ENCODE measurements at places on chromosomes 7 and 10.

DNA sequence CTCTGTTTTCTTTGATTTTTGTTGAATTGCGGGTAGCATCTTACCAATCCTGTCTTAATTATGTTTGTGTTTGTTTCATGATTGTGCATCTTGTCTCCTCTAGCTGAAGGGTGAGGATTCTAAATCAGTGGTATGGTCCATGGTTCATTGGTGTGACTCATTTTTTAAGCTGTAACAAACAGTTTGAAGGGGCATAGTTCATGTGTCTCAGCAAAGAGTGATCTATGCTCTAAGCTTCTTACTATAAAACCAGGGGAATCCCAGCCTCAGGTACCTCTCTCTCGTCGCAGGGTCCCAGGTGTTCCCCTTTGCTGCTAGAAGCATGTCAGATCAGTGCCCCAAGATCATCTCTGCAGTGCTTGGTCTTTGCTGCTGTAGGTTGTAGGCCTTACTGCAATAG is 100.1 kb downstream of the OTUD1 start:
- DNase-seq: no peak

DNA sequence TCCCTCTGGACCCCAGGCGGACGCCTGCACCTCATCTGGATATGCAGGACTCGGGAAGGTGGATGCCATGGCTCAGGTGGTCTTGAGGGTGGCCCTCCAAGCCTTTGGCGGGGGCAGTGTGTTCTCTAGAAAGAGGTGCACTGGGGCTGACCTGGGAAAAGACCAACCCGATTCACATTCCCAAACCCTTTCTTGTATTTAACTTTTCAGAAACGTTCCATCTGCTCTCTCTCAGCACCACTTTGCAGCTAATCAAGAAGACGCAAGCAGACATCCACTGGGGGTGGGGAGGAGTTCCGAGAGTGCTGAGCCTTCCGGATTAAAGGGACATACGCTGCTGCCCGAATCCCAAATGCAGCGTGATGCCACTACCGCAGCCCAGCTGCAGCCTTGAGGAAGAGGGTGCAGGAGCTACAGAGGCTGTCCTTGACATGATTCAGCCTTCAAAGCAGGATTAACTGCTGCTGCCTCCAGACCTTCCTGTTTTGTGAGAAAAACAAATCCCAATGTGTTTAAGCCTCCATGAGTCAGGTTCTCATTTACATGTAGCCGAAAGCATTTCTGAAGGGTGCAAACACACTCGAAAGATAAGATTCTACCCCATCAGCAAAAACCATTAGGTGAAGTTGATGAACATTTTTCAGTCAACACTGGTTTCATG is 39.9 kb downstream of the RBM17 start:
- no peak for DNase-seq

- no peak for DNase-seq
Measured at GRCh38 chr7:100079024-100079560, 2.4 kb downstream of the ZNF3 start.

GRCh38 chr10:131845505-131846239 is 55.1 kb upstream of the PPP2R2D start:
- DNase-seq: no peak

DNA sequence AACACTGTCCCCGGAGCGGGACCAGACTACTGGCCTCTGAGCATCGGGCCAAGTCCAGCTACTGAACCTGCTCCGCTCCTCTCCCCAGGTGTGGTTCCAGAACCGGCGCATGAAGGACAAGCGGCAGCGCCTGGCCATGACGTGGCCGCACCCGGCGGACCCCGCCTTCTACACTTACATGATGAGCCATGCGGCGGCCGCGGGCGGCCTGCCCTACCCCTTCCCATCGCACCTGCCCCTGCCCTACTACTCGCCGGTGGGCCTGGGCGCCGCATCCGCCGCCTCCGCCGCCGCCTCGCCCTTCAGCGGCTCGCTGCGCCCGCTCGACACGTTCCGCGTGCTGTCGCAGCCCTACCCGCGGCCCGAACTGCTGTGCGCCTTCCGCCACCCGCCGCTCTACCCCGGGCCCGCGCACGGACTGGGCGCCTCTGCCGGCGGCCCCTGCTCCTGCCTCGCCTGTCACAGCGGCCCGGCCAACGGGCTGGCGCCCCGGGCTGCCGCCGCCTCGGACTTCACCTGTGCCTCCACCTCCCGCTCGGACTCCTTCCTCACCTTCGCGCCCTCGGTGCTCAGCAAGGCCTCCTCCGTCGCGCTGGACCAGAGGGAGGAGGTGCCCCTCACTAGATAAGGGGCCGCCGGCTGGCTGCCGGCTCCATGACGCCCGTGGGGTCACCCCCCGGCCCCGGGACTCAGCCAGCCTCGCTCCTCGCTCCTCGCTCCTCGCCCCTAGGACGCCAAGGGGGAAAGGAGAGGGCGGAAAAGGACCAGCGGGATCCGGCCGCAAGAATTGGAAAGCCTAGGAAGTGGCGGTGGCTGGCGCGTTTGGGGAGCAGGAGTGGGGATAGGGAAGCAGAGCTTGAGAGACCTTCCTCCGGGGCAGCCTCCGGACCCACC is 3.4 kb downstream of the EVX1 start:
- DNase-seq: no peak

DNA sequence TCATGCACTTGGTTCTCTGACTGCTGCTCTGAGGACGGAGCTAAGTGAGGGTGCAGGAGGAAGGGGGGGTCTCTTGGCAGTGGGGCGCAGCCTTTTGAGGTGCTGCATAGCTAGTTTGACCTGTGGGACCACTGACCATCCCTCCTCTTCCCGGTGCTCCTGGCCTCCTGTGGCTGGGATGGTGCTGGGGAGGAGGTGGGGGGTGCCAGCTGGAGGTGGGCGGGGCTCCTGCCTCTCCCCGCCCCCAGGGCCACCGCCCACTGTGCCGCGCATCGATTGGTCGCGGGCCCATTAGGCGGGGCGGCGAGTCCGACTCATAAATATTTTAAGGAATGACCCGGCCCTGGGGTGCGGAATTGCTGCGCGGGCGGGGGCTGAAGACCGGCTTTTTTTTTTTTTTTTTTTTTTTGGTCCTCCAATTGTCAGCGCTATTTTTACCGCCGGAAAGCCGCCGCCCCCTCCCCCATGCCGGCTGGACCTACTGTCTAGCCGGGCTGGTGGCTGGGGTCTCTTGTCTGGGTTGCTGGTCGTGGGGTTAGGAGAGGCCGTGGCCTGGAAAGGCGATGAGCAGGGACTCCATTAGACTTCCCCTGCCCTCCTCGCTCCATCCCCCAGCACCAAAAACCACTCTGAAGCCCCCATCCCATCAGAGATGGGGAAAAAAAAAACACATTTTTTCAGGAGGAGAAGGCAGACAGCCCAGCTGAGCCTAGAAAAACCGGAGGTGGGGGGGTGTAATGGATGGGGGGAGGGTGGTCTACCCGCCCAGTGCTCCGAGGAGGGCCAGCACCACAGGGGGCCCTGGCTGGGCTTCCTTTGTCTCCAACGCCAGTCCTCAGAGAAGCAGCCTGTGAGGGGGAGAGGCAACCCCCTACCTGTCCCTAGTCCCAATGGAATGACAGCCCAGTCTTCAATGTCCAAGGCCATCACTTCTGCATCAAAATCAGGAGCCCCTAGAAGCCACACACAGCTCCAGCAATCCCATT is 6.4 kb downstream of the SH2B2 start:
- DNase-seq: no peak

DNA sequence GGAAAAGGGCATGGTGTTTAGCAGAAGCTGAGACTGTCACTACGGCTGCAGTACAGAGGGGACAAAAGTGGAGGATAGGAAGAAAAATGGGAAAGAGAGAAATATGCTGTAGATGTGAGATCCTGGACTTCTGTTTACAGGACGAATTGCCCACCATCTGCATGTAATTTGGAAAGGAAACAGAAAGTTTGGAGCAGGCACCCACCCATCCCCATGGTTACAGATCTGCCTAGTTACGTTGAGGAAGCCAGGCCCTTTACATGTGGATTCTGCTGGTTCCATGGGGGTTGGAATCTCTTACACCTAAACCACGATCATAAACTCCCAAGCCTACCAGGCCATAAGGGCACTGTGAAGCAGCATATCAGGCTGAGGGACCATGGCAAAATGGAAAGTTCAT is 84.3 kb downstream of the WDFY4 start:
- DNase-seq: no peak

GRCh38 chr7:128738570-128739047 is 550 bp upstream of the CALU start:
- no peak for DNase-seq

GRCh38 chr7:128210590-128211570 is 30.2 kb upstream of the LEP start:
- DNase-seq: no peak

GRCh38 chr7:68063171-68063570 is 1066.5 kb downstream of the TYW1 start:
- no peak for DNase-seq

GRCh38 chr7:159056737-159057136 is 87.9 kb downstream of the VIPR2 start:
- DNase-seq: no peak

DNA sequence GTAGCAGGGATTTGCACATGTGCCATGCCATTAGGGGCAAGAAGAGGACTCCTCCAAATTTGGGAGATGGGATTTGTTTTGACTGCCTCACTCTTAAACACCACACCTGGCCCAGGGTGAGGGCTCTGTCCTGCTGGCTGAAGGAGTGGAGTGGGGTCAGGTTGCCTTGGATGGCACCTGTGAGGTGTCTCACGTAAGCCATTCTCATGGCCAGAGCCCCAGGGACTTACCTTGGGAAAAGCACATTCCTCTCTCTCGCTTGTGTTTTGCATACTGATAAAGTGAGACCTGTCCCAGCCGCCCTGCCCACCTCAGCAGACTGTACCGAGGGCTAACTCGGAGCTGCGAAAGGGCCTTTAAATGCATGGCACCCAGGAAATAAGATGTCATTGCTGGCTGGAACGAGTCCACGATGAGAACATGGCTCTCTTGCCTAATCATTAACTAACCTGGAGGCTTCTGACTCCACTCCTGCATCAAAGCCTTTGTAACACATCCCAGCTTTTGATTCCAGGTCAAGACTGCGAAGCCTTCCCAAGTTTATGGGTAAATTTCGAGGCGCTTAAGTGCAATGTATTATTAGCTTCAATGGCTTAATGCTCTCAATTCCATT is 184.0 kb upstream of the RNF32 start:
- no peak for DNase-seq

- DNase-seq: no peak
Measured at GRCh38 chr10:15791816-15792524, 68.3 kb downstream of the MINDY3 start.

DNA sequence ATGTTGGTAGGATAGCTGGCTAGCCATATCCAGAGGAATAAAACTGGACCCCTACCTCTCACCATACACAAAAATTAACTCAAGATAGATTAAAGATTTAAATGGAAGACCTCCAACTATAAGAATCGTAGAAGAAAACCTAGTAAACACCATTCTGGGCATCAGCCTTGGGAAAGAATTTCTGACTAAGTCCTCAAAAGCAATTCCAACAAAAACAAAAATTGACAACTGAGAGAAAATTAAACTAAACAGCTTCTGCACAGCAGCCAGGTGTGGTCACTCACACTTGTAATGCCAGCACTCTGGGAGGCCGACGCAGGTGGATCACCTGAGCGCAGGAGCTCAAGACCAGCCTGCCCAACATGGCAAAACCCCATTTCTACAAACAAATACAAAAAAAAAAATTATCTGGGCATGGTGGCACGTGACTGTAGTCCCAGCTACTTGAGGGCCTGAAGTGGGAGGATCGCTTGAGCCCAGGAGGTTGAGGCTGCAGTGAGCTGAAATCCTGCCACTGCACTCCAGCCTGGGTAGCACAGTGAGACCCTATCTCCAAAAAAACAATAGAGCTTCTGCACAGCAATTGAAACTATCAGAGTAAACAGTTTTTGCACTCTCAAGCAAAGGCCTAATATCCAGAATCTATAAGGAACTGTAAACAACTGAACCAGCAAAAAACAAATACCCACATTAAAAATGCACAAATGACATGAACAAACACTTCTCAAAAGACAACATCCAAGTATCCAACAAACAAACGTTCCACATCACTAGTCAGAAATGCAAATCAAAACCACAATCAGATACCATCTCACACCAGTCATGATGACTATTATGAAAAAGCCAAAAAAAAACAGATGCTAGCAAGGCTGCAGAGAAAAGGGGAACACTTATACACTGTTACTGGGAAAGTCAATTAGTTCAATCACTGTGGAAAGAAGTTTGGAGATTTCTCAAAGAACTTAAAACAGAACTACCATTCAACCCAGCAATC is 4.8 kb downstream of the CRPPA start:
- DNase-seq: no peak

DNA sequence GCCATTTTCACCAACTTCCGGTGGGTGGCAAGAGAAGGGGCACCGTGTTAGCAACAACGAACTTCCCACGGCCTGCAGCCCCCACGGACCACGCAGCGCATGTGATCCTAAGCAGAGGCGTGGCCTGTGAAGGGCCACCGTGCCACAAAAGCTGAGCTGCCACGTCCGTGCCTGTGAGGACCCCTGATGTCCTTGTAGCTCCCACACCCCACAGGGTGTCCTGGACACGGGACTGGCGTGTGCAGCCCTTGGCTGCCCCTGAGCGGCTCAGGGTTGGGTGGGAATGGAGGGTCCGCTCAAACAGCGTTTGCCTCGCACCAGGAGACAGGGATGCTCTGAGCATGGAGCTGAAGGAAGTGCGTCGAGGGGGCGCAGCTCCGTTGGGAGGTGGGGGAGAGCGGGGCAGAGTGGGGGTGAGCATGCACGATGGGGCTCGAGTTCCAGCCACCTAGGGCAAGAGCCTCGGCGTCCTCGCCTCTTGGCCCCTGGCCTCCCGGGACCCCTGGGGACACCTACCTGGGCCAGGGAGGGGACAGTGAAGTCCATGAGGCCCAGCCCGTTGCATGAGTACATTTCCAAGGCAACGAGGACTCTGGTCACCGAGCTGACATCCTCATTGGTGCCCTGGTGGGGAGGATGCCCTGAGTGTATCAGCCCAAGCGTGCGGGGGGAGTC is 33.6 kb downstream of the CFAP46 start:
- DNase-seq: no peak

GRCh38 chr7:43735802-43736603 is 6.7 kb upstream of the COA1 start:
- DNase-seq: no peak

- DNase-seq: no peak
Measured at GRCh38 chr7:79281426-79281825, 172.0 kb downstream of the MAGI2 start.

GRCh38 chr10:46257099-46257498 is 29.7 kb upstream of the ANTXRL start:
- DNase-seq: no peak

GRCh38 chr10:86362586-86363183 is 3.9 kb downstream of the GRID1 start:
- no peak for DNase-seq

GRCh38 chr10:110340816-110341215 is 36.1 kb upstream of the SMNDC1 start:
- DNase-seq: no peak

GRCh38 chr10:131177431-131178327 is 133.8 kb downstream of the TCERG1L start:
- DNase-seq: no peak

DNA sequence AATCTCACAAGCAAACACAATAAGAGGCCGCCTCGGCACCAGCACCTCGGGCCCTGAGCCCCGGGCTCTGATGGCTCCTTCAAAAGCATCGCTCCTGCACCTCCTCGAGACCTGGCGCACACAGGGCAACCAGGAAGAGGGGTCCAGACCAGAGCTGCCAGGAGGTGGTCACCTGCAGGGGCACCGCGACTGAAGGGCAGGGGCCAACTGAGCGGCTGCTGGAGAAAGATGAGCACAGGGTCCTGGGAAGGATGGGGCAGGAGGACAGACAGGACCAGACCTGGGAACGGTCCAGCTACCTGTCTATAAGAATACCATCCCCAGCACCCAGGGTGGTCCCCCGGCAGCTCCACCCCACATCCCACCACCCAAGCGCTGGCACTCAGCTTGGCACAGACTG is 20.8 kb downstream of the MAD1L1 start:
- no peak for DNase-seq

GRCh38 chr10:18290651-18291313 is 150.6 kb downstream of the CACNB2 start:
- no peak for DNase-seq
